Fibroblast of skin of abdomen (primary cell): ENCODE measurements at places on chromosomes 5 and 9.

DNA sequence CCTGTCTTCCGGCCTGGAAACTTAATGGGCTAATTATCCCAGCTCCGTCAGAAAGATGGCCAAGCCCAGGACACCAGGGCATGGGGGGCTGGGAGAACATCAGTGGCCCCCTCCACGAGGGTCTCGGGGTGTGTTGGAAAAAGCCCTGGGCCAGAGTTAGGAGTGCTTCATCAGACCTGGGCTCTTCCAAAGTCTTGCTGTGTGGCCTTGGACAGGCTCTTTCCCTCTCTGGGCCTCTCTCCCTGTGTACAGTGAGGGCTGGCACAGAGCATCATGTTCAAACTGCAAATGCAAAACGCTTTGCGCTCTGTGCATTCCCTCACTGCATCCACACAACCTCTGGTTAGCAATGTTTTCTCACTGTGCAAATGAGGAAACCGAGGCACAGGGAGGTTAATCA is 48.3 kb downstream of the ASS1 start:
- DNase-seq, result no peak

GRCh38 chr9:34956648-34957047 is 1.4 kb upstream of the PHF24 start:
- no peak for DNase-seq

DNA sequence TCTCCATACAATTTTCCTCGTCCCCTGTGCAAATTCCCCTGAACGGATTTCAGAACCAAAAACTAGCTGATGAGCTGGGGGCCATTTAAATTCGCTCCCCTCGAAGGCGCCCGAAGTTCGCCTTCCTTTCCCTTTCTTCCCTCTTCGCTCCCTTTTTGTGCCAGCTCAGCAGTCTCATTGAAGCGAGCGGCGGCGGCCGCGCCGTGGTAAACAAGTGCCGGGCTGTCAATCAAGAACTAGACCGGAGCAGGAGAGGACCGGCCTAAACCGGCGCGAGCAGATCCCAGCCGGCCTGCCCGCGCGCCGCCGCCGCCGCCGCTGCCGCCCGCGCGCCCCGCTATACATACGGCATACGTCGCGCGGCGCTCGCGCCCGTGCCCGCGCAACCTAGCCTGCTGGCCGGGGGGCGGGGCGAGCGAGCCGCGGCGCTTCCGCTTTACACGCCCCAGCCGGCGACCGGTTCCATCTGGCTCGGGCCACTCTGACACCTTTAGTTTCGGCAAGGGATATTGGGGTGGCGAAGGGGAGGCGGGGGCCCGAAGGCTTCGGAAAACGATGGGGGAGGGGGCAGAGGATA is 3.1 kb downstream of the ARRDC3 start:
- peak; percentile 97 for DNase-seq

- DNase-seq, result no peak
These were observed 456.0 kb downstream of the RAB3C start for GRCh38 chr5:59038798-59039295.

- no peak for DNase-seq
These were observed 28.4 kb upstream of the DPYSL3 start for GRCh38 chr5:147538236-147538635.

- no peak for DNase-seq
These were observed 50.3 kb upstream of the AFAP1L1 start for GRCh38 chr5:149221326-149221725.

- peak; percentile 73 for DNase-seq
These were observed 5.1 kb upstream of the SEPTIN8 start for GRCh38 chr5:132782101-132782500.

- DNase-seq, result no peak
These were observed 60.6 kb downstream of the TMEM174 start for GRCh38 chr5:73233461-73234203.

GRCh38 chr9:33320568-33321261 is 30.4 kb downstream of the NFX1 start:
- DNase-seq, result peak; percentile 96

- peak; percentile 70 for DNase-seq
These were observed 302.7 kb downstream of the EPB41L4A start for GRCh38 chr5:112116371-112116770.

- DNase-seq, result no peak
These were observed 11.1 kb downstream of the GRIN1 start for GRCh38 chr9:137149942-137150616.

DNA sequence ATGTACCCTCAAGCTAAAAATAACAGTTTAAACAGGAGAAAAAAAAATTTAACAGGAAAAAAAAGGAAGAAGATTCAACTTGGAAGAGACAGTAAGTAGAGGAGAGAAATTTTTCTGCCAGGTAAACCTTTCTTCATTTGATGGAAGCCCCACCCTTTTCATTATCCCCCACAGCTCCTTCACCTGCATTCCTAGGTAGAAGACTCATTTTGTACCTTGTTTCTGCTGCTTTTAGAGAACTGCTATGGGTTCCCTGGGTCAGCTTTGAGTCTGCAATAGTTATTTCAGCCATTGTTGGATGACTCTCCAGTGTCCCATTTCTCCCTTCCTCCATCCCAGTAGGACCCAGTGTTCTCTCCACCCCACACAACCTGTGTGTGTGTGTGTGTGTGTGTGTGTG is 74.1 kb upstream of the CPEB4 start:
- DNase-seq, result no peak

DNA sequence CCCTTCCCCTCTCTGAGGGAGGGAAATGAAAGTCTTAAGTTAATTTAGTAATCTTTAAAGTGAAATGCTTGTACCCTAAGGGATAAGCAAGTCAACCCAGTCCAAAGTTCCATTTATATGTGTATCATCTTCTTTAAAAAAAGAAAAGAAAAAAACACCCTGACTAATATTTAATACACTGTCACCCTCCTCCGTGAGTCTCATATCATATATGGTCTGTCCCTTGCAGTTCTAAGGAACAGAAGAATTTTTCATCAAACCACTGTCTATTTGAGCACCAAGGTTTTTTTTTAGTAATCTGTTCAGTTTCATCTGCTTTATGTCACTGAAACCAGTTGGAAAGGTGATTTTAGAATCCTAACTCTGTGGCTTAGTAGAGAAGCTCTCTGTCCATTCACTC is 15.2 kb downstream of the TNIP1 start:
- no peak for DNase-seq

GRCh38 chr9:98057138-98057799 is 737 bp downstream of the NANS start:
- DNase-seq, result peak; percentile 28

DNA sequence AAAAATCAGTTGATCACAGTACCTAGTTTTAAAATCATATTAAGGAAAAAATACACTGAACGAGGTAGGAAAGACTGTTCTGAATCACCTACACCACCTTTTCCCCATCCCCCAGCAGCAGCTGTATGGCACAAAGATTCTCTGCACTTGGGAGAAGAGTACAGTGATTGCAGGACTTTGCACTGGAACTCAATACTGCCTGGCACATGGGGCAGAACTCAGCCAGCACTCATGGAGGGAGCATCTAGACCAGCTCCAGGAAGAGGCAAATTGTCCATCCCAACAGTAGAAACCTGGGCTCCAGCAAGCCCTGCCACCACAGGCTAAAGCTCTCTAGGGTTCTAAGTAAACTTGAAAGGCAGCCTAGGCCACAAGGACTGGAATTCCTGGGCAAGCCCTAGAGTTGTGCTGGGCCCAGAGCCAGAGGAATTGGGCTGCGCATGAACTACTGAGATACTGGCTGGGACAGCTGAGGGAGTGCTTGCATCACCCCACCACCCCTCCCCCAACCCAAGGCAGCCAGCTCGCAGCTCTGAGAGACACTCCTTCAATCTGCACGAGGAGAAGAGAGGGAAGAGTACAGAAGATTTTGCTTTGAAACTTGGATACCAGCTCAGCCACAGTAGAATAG is 654.4 kb upstream of the CDH6 start:
- DNase-seq, result peak; percentile 51

GRCh38 chr5:2196416-2196815 is 313.7 kb upstream of the IRX4 start:
- no peak for DNase-seq

GRCh38 chr5:82777106-82777505 is 300.1 kb downstream of the TMEM167A start:
- no peak for DNase-seq
